Stimulated activated CD4-positive, alpha-beta T cell treated with anti-CD3 and anti-CD28 coated beads, Interleukin-12 subunit alpha, Interleukin-12 subunit beta, amount 100 ng/mL, for 4 hours (primary cell): ENCODE measurements at places on chromosomes 2 and 18.

GRCh38 chr2:47038656-47039488 is 116.2 kb downstream of the STPG4 start:
- peak; percentile 13 for DNase-seq

DNA sequence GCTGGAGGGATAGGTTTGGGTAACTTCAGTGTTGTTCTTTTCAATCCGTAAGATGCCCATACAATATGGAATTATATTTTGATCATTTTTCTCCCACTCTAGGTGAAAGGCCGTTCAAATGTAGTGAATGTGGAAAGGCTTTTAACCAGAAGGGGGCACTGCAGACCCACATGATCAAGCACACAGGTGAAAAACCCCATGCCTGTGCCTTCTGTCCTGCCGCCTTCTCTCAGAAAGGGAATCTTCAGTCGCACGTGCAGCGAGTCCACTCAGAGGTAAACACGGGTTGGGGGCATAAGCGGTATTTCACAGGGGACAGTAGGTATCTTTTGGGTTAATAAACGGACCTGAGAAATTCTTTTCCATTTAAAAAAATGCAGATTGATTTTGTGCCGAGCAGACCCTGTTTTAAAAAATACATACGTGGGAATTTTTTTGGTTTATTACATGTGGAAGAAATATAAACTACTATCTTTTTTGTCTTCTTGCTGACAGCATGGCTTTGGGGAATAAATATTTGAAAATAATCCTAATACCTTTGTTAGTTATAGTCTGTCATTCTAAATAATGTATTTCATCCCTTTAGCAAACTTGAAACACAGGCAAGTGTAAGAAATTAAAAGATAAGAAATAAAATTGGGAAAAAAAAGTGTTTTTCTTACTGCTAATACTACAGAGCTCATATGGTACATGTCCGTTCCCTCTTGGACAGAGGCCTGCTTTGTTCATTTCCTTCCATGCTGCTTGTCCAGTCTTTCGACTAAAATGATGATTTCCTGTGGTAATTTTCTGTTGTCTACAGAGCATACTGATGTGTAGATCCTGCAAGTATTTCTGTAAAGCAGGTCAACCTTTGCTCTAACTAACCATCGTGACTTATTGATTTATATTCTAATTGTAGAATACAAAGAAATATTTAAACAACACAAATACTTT is 53.3 kb downstream of the ZNF236 start:
- peak; percentile 22 for DNase-seq

DNA sequence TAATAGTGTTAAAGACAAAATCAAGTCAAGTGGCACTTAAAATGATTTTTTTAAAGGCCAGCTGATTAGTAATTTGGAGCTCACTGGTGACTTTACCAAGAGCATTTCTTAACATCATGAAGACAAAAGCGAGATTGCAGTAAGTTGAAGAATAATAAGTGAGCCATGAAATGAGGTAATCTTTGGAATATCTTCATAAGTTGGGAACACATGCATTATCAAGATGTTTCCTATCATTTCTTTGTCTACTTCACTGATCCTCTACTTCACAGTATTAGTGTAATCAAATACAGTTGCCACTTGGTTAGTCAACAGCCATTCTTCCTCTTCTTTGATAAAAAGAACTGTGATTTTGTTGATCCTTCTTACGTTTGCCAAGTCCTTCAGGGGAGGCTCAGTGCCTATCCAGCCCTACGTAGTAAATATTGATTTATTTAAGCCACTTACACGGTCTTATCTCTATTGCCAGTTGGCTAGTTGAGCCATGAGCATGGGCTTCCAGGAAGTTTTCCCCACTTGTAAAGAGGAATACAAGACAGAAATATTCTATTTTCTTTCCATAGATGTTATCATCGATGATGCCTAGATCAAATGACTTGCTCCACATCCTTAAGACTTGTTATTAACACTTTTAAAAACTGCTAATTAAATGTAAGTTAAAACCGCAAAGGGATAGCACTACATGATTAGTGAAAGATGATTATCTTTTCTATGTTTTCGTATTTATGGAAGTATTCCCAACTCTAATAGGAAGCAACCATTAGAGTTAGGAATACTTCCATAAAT is 46.1 kb downstream of the YES1 start:
- DNase-seq: no peak

DNA sequence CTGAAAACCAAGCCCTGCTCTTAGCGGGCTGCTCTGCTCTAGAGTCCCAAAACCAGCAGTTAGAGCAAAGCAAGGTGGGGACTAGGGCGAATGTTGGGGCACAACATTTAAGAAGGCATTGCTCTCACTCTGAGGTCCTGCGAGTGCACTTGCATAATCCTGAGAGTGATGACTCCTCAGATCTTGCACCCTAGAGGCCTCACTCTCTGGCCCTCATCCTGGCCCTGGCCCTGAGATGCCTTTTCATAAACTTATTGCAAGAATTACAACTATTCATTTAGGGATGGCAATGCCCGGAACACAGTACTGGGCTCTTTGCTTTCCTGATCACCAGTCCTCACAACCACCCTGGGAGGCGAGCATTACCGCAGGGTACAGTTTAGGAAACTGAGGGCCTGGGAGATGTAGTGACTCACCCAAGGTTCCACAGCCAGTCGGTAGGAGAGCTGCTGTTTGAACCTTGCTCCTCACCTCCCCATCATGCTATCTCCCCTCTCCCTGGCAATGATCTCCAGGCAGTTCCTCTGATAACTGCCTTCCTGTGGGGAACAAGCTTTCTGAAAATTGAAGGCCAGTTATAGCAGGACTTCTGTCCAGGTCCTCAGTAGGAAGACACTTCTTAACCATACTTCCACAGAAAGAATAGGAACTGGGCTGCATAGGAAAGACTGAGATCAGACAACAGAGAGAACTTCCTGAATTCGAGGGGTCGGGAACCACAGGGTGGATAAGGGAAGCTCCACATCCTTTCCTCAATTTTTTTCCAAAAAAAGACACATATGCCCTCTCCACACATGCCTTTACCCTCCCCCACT is 91.3 kb downstream of the TNS1 start:
- DNase-seq: no peak

GRCh38 chr18:51857989-51858388 is 482.0 kb upstream of the DCC start:
- no peak for DNase-seq

DNA sequence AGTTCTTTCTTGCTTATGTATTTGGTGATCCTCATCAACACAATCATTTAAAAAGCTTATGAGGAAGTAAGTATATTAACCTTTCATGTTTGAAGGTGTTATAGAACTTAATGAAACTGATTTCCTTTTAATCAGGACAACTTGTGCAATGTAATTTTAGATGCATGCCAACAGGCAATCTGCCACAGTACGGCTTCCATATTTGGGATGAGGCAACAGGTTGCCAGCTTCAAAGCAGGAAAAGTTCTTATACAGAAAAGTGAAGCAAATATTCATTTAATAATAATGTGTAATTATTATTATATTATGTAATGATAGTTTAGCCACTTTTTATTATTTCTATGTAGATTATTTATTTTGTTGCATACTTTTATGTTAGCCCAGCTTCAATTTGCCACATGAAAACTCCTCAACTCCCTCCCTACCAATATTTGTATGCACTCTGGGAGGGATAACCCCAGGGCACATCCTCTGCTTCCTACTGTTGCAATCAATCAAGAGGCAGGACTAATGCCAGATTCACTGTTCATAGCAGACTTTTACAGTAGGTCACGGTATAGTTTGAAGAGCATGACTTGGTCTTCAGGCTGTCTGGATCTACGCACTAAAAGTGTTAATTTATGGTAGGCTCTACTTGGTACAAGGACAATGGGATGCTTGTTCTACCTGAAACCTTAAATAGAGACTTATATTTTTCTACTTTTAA is 277.2 kb downstream of the AGPS start:
- DNase-seq: no peak

DNA sequence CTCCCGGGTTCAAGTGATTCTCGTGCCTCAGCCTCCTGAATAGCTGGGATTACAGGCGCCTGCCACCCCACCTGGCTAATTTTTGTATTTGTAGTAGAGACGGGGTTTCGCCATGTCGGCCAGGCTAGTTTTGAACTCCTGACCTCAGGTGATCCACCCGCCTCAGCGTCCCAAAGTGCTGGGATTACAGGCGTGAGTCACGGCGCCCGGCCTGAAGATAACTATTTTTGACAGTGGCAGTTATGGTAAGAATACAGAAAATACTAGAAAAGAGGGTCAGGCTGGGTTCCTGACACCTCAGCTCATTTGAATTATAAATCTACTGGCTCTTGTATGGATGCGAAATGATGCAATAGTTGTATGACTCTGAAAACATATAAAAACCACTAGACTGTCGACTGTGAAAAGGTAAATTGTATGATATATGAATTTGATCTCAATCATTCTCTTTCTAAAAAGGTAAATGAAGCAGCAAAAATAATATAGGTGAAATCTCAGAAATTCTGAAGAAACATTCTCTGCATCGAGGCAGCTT is 11.1 kb upstream of the DGKD start:
- DNase-seq: no peak

GRCh38 chr18:9153256-9153655 is 16.7 kb downstream of the ANKRD12 start:
- no peak for DNase-seq

- DNase-seq: no peak
Measured at GRCh38 chr18:79938196-79938595, 13.3 kb downstream of the SLC66A2 start.

- no peak for DNase-seq
Measured at GRCh38 chr18:75678627-75679026, 251.1 kb upstream of the SMIM21 start.

- DNase-seq: no peak
Measured at GRCh38 chr2:191415858-191416257, 170.7 kb downstream of the MYO1B start.

DNA sequence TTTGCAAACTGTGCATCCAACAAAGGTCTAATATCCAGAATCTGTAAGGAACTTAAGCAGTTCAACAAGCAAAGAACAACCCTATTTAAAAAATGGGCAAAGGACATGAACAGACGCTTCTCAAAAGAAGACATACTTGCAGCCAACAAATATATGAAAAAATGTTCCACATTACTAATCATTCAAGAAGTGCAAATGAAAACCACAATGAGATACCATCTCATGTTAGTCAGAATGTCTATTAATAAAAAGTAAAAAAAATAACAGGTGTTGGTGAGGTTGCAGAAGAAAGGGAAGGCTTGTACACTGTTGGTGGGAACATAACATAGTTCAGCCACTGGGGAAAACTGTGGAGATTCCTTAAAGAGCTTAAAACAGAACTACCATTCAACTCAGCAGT is 126.2 kb downstream of the NAT8 start:
- no peak for DNase-seq

GRCh38 chr2:96934182-96934495 is 52.2 kb downstream of the FAM178B start:
- no peak for DNase-seq

GRCh38 chr2:39657287-39657937 is 8.3 kb upstream of the TMEM178A start:
- no peak for DNase-seq

GRCh38 chr2:134583997-134584520 is 134.7 kb downstream of the TMEM163 start:
- no peak for DNase-seq
